A549 treated with Mapracorat at 1 μM for 4 hours (cell line): ENCODE measurements at places on chromosomes 3 and 15. TPM values are rescaled to one million over a fixed set of nuclear protein-coding genes. Genes with fewer than 3 reads are reported as not detected.

The DNAJB8 gene
- total RNA-seq: not detected in 5 replicates

The RUVBL1 gene
- 94.4 to 101 TPM (median 96.7 TPM) in 5 replicates for total RNA-seq

The TIGIT gene
- total RNA-seq: not detected in 5 replicates

The HDC gene
- 0.08 to 0.10 TPM (median 0.08 TPM) in 3 of 5 replicates, not detected in the others for total RNA-seq

The FEZF2 gene
- not detected in 5 replicates for total RNA-seq

The PLSCR4 gene
- 5.3 to 9.0 TPM (median 7.3 TPM) in 5 replicates for total RNA-seq

The LCTL gene
- not detected in 5 replicates for total RNA-seq

The PLCB2 gene
- total RNA-seq: 0.51 to 1.1 TPM (median 0.77 TPM) in 5 replicates

The SLC24A5 gene
- not detected in 5 replicates for total RNA-seq
